Globus pallidus (tissue), 1 donor: ENCODE measurements at places on chromosomes 2 and 18.

- DNase-seq = no peak
Measured at GRCh38 chr2:109272461-109272860, 143.5 kb downstream of the SH3RF3 start.

DNA sequence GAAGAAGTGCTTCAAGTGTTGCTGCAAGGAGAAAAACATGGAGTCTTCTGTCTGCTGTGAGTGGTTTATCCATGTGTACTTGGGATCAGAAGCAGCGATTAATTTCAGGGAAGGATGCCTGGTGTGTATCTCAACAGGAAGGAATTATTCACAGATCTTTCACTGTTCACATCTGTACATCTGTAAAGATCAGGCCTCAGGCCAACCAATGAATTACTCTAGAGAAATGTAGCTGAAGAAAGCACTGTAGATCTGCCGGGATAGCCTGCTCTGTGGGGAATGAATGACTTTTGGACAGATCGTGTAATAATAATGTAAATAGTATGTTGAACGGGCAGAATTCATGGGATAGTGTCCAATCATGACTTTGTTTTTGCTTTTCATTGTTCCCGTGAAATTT, 54.0 kb upstream of the SPP2 start:
- no peak for DNase-seq

GRCh38 chr2:79131687-79132086, 11.4 kb downstream of the REG1A start:
- no peak for DNase-seq

DNA sequence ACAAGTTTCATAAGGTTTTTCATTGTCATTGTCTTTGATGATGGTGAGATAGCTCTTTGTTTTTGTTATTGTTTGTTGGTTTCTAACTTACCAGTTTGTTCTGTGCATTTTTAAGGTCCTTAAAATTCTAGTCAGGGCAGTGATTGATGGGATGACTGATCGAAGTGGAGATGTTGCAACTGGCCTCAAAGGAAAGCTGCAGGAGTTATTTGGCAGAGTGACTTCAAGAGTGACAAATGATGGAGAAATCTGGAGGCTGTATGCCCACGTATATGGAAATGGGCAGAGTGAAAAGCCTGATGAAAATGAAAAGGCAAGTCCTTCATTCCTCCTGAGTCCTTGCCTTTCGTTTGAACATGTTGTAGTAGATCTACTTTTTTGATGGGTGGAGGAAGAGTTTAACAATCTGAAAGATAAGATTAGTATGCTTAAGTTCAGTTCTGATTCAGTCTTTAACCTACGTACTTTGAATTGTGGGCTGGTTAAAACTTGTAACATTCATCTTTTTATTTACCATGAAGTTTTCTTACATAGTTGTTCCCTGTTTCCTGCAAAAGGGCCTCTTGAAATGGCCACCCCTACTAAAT, 135.8 kb upstream of the LTBP1 start:
- no peak for DNase-seq

GRCh38 chr18:3966642-3967358, 488.3 kb downstream of the DLGAP1 start:
- DNase-seq = no peak

- DNase-seq = no peak
Measured at GRCh38 chr2:173229086-173229485, 125.6 kb upstream of the CDCA7 start.

GRCh38 chr2:181613241-181613640, 43.7 kb downstream of the CERKL start:
- DNase-seq = no peak
